ENCODE measurements at places on chromosomes 7 and 10.

GRCh38 chr7:96685353-96685752 is 24.3 kb downstream of the SEM1 start:
- DNase-seq = peak; percentile 52

DNA sequence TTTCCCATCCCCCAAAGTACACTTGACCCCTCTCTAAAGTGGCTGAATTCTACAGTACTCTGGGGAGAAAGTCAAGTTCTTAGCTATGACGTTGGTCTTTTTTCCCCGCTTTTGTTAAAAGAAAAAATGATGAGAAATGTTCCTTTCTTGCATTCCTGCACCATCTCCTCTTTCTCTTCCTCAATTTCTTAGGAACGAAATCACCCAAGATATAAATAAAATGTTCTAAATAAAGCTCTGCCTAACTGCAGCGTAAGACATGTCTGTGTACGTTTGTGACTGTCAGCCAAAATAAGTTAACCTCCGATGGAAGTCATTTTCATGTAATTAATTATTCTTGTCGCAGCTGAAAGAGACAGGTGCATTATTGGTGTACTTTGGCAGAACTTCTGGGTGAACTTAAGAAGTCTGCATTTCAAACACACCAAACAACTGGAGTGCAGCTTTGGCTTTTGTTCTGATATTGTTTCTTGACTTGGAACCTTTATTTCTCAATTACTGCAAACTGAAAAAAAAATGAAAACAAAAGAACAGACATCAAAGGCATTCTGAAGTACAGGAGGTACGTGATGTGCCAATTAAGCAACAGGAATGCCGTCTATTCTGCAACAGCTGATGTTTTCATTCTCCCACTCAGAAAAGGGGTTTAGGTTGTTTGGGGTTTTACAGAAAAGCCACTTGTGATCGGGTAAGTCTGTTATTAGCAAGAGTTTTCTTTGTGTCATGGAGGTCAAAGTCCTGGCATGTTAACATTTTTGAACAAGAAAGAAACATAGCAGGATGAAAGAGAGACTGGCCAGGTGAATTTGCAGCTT is 82.4 kb upstream of the SDK1 start:
- no peak for DNase-seq

- no peak for DNase-seq
Observed at GRCh38 chr10:102384606-102385429, 10.7 kb upstream of the NFKB2 start.

- DNase-seq = no peak
Observed at GRCh38 chr10:14773551-14774213, 1.0 kb downstream of the FAM107B start.

DNA sequence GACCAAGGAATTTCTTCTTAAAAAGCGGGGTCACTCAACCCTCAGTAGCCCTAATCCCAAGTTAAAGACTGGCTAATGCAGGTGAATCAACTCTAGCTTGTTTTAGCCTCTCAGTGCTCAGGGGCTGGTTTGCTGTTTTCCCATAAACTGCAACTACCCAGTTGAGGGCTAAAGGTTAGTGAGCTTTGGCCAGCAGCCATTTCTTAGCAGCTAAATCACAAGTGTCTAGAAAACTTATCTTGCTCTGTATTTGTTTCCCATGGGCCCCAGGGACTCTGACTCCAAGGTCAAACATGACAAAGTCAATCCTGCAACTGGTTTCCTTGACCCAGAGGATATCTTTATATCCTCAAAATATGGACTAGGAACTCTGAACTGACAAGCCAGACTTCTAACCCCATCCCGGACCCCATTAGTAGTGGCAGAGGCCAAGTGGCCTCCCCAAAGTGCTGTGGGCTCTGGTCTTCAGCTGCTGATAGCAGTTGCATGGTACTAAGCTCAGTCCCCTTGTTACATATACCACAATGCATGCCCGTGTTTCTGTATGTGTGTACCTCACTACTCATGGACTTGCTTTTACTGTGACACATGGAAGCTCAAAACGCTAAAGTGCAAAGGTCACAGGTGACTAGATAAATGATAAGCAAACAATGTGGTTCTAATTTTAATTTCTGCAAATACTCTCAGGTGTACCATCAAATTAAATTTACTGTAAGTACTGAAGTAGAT is 793.0 kb upstream of the IGFBP3 start:
- no peak for DNase-seq

DNA sequence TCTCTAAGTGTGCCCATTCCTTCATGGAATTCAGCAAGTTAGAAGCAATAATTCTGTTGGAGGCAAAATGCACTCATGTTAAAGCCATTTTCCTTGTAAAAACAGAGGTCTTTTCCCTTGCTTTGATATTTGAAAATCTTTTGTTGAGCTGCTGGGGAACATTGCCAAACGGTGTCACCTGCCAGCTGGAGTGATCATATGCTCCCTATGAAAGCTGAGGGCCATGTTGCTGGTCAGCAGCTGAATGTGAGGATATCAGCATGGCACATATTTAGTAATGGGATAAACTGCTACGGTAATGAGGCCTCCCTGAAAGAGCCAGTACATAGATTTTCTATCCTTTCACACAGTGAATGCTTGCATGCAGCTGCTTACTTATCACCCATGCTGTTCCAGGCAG is 224.3 kb downstream of the THSD7A start:
- DNase-seq = no peak

GRCh38 chr7:20222219-20222828 is 5.1 kb upstream of the MACC1 start:
- DNase-seq = no peak

DNA sequence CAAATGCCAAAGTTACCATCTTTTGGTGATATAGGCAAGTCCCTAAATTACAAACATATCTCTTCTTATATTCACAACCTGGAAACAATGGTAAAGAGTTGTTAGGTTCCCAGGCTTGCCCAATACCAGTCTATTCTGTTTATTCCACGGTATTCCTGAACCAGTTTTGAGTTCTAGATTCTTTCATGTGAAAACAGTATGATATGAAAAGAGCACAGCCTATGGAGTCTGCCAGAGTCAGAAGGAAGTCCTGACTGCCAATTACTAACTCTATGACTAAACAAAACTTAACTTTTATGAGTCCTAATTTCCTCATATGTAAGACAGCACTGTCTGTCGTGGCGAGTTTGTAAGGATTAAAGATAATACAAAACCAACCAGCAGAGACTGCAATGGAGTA is 5.6 kb downstream of the ABI1 start:
- DNase-seq = no peak

- DNase-seq = no peak
Observed at GRCh38 chr7:121410829-121411596, 14.9 kb upstream of the FAM3C start.

DNA sequence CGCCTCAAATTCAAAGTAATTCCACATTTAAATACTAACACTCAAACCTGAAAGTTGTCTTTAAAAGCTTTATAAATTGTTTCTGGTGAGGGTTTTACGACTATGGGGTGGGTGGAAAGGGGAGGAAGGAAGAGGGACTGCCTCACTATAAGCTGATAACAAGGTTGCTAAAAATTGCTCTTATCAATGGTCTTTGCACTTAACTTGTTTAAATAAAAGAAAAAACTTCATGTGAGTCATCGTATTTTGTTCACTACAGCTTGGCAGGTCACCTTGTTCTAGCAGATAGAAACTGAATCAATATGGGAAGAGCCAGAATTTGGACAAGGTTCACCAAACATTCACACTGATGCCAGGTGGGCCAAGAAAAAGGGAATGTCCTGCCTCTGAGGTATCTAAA is 129.2 kb downstream of the TES start:
- DNase-seq = no peak

- peak; percentile 50 for DNase-seq
Observed at GRCh38 chr7:2971914-2972834, 71.5 kb downstream of the CARD11 start.

- DNase-seq = no peak
Observed at GRCh38 chr7:116948934-116949333, 4.4 kb upstream of the ST7 start.

GRCh38 chr7:89837515-89837914 is 316.8 kb upstream of the STEAP1 start:
- DNase-seq = no peak

DNA sequence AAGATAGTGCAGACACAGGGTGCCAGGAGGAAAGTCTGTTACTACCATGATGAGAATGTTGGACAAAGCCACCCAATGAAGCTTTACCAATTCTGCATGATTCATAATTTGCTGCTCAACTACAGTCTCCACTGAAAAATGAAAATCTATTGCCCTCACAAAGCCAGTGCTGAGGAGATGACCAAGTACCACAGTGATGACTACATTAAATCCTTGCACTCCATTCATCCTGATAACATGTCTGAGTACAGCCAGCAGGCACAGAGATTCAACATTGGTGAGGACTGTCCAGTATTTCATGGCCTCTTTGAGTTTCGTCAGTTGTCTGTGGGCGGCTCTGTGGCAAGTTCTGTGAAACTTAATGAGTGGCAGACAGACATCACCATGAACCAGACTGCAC is 144.0 kb downstream of the PLCE1 start:
- no peak for DNase-seq

GRCh38 chr10:1216574-1217236 is 160.5 kb downstream of the WDR37 start:
- DNase-seq = no peak

DNA sequence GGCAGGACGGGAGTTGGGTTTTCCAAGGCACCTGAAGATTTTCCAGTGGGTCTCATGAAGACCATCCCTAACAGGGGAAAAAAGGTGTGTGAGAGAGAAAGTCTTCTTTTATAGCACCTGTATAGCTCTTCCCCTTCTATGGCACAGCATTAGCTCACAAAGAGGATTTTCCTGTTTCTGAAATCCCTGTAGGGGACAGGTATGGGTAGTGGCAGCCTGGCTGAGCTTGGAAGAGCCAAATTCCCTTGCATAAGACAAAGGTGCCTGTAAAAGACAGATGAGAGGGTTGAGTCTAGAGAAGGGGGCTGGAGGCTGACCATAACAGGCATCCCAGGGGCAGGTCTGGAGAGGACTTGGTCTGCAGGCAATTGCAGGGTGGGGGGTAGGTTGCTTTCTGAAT is 63.7 kb downstream of the COL13A1 start:
- no peak for DNase-seq

DNA sequence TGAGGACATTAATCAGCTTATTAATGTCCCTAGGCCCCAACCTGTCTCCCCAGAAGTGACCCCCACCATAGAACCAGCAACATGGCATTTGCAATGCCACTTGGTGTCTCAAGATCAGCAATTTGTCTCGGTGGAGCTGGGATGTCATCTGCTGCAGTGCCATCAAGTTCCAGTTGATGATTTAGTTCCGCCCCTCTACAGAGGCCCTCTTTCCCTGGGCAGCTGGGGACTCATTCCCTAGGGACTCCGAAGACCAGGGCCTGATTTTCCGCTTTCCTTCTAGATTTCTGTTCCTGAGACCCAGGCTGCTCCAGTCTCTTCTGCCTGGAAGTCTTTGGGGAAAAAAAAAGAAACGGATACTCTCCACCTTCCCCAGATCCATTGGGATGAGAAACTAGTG is 122.5 kb upstream of the NANOS1 start:
- no peak for DNase-seq

Measured in Jurkat, Clone E6-1 (cell line).